NCI-H524 (cell line): ENCODE measurements at places on chromosomes 13 and 19.

DNA sequence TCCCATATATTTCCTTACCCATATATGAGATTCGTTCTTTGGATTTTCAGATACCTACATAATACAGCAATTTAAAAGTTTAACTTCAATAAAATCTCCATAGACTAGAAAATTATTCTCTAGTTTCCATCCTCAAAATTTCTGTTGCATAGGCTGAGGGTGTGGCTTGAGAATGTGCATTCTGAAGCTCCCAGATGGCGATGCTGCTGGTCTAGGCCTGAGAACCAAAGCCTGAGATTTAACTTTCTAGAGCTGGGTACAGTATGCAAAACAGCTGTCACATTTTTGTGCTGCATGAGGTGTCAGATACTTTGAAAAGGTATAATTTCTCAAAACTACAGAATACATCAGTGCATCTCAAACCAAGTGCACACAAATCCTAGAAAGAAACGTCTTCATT, 42.7 kb downstream of the MPHOSPH8 start:
- no peak for DNase-seq

GRCh38 chr13:74986609-74987008, 495.4 kb downstream of the TBC1D4 start:
- DNase-seq, result peak; percentile 13

GRCh38 chr13:98622931-98623331, 46.0 kb upstream of the STK24 start:
- no peak for DNase-seq

- no peak for DNase-seq
Observed at GRCh38 chr13:31224174-31224669, 24.4 kb downstream of the B3GLCT start.

- peak; percentile 33 for DNase-seq
Observed at GRCh38 chr13:101417043-101417406, 717 bp upstream of the NALCN start.

- no peak for DNase-seq
Observed at GRCh38 chr13:100613031-100613430, 24.4 kb upstream of the GGACT start.

- DNase-seq, result no peak
Observed at GRCh38 chr19:42024622-42025111, 30.6 kb upstream of the ATP1A3 start.

- no peak for DNase-seq
Observed at GRCh38 chr13:112962911-112963625, 5.9 kb upstream of the MCF2L start.

GRCh38 chr19:10888421-10888866, 17.1 kb downstream of the CARM1 start:
- peak; percentile 89 for DNase-seq

DNA sequence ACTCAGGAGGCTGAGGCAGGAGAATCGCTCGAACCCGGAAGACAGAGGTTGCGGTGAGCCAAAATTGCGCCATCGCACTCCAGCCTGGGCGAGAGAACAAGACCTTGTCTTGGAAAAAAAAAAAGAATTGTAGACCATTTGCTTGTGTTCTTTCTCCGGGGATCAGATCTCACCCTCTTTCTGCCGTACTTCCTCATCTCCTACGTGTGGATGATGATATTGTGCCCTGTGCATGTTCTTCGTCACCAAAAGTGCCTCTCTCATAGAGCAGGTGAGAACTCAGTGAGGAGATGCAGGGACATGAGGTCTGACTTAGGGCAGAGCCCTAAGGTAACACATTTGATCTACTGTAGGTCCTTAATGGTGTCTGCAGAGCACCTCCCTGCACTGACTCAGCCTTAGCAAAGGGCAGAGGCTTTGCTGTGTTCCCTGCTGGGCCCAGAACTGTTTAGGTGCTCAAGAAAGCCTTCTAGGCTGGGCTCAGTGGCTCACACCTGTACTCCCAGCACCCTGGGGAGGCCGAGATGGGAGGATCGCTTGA, 1.3 kb downstream of the APOC2 start:
- no peak for DNase-seq

DNA sequence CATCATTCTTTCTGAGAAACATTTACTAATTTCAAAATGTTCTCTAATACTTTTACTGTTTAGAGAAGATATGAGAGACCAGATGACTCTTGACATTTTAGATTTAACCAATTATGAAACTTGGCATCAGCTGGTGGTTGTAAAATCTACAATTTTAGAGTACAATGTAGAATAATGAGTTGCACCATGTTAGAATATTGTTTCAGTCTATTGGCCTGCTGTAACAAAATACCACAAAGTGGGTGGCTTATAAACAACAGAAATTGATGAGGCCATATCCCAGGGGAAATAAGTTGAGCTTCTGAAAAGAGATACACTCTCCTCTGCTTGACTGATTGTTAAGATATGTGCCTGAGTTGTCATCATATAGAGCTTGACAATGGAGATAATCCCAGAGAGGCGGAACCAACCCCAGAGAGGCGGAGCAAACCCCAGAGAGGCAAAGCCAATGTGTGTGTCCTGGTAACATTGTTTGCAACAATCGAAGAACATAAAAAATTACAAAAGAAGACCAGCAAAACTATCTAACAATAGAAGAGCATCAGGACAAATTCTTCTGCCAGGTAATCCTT, 373.0 kb upstream of the SLITRK1 start:
- no peak for DNase-seq

DNA sequence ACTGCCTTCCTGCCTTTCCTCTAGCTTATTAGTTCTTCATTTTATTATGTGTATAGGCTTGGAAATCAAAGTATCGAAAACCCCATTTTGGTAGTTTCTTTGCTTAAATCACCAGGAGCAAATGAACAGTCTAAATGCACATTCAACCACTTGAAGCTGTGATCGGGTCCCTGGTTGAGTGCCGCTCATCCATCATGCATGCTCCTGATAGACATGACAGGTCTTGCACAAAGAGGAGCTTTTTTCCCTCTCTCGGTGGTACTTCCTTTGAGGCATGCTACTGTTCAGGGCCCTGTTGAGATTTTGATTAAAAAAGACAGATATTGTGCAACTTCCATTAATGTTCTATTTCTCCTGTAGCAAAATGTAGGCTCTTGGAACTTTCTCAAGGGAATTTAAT, 185.8 kb downstream of the OLFM4 start:
- no peak for DNase-seq

DNA sequence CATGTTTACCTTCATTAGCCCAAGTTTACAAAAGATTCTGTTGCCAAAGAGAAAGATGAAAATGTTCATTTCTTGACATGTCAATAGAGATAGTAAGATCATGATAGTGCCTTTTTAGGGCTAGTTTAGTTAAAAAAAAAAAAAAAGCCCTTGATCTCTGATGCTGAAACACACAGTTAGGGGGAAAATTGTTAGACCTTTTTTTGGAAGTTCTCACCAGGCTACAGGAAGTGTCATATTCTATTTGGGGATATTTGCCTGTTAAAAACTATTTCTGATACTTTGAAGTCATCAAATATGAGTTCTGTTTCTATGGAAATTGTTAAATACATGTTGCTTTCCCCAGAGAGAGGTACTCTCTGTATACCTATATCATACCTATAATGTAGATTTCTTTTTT, 21.6 kb downstream of the SLAIN1 start:
- no peak for DNase-seq

- peak; percentile 60 for DNase-seq
Observed at GRCh38 chr13:107730813-107731212, 484.5 kb downstream of the LIG4 start.

DNA sequence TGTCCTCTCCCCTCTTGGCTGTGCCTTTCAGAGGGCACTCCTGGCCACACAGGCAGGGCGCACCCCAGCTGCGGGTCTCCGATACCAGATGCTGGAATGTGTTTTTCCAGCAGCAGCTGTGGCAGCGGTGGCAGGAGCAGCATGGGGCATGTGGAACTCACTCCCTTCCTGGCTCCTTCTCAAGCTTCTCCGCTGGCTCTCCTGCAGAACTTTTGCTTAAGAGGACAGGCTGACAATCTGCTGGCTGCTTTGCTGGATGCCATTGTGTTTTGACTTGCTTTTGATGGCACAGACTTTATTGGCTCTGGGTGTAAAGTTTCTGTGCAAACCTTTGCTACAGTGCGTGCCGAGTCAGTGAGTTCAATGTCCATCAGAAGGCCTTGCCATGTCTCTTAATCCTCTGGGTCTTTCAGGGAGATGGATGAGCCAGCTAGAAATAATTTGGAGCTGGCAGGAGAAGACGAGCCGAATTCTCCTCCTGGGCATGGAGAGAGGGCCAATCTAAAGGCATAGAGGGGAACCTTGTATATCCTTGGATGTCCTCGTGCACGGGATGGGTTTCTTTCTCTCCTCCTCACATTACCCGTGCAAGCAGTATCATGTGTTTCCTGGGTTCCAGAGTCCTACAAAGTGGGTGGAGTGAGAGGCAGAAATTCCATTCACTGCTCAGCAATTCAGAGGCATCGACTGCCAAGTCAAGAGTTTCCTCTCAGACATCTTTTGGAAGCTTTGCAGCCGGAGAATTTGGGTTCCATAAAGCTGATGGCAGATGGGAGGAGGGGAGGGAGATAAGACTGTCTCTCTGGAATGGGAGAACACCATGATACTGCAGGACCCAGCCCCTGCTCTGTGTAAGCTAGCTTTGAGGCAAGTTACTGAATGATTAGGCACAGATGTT, 231.2 kb downstream of the FGF9 start:
- DNase-seq, result no peak

GRCh38 chr13:45821811-45822210, 29.7 kb downstream of the SIAH3 start:
- DNase-seq, result no peak

DNA sequence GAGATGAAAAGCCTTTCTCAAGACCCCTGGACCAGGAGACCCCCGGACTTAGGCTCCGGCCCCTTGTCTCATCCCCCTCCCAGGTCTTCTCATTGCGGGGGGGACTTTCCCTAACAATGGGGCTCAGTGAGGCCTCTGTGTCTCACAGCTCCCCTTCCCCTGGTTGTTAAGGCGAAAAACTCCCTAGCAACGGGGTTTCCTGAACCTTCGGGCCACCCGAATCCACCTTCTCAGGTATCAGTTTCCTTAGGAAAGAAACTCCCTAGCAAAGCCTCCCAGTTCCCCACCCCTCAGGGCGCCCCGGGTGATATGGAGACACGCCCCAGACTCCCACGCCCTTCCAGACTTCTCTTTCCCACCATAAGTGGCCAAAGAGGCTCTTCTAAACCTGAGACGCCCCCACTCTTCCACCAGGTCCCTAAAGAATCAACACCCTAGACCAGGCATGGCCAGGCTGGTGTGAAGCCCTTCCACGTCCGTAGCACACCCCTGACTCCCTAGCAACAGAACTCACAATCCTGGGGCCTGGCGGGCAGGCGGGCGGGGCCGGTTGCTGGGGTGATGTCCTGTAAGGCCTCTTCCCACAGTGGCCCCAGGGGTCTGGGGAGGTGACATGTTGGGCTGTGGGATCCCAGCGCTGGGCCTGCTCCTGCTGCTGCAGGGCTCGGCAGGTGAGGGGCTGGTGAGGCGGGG, at the start of gene TMEM190:
TMEM190 (plus strand) TSS at position 586 of the 693 bp plus-strand sequence; CDS start at position 614, 28 bp downstream.
- no peak for DNase-seq

DNA sequence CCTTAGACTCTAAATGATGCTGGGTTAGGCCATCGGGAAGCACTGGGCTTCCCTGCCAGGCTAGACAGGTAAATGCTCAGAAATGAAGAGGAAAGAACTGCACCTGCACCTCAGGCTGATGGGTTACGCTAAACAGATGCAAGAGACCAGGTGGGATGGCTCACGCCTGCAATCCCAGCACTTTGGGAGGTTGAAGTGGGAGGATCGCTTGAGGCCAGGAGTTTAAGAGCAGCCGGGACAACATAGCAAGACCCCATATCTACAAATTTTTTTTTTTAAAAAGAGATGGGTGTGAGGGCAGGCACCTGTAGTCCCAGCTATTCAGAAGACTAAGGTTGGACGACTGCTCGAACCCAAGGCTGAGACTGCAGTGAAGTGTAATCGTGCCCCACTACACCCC, 634.7 kb downstream of the UQCRFS1 start:
- DNase-seq, result no peak

DNA sequence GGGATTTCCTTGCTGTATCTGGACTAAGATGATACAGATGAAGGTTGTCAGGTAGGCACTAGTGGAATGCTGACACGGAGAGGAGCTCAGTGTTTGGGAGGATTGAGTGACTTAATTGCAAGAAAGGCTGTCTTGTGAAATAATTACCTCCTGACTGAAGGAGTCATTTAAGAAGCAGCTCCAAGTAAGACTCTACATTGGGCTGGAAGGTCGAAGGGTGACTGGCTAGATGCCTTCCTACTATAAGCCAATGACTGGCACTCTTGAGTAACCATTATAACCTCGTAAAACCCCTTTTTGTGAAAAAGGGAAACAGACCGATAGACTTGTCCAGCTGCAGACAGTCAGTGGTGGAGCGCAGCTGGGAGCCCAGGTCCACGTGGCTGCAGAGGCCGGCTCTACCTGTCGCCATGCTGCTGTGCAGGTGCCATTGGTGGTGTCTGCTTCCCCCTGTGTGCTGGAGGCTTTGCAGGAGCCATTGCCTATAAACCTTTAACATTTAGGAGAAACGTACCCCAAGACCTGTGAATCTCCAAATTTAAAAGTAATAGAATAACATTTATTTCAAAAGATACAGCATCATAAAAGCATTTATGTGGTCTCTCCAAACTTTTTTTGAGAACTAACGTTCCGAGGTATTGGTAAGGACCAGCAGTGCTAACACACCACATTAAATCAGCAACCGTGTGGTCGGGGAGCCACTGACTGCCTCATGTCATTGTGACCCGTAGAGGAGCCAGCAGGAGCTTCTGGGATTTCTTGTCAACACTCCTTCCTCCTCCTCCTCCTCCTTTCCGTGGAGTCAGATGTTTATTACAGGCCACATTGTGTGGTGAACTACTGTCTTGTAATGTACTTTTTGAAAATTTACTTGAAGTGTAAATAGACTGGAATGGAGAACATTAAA, 80.4 kb upstream of the TEX29 start:
- no peak for DNase-seq

DNA sequence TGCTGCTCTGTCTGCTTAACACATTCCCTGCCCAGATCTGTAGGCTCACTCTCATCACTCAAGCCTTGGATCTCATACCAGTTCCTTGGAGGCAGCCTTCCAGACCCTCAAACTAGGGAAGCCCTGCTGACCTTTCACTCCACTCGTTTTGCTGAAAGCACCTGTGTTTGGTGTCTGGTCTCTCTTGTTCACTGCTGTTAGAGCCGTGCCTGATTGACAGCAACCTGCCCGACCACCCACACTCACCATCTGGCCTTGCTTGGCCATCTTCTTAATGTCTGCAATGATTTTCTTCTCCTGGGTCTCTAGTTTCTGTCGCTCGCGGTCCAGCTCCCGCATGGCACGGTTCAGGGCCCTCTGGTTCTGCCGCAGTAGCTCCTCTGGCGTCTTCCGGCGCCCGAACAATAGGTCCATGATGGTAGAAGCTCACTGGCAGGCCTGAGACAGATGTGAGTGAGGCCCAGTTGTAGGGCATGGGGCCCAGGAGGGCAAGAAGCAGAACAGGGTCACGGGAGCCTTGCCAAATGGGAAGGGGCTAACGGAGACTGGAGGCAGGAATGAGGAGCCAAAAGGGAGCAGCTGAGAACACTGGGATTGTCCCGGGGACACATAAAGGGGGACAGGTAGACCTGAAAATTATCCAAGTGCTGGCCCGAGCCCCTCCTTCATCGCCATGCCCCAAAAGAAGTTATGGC, 959 bp downstream of the CHMP2A start:
- DNase-seq, result no peak
